ENCODE measurements at places on chromosomes 16 and 17. TPM values are rescaled to one million over a fixed set of nuclear protein-coding genes. Genes with fewer than 3 reads are reported as not detected.

Gene C16orf74
- polyA plus RNA-seq = 3.2 TPM

Gene ACSM5
- 2.4 TPM for polyA plus RNA-seq

Gene LGALS9
- 21.5 TPM for polyA plus RNA-seq

Gene ZFHX3
- 11.6 TPM for polyA plus RNA-seq

Gene AIPL1
- 0.14 TPM for polyA plus RNA-seq

All from spinal cord (tissue), 10 donors.